ENCODE measurements at places on chromosomes 3 and 15.
A peak's percentile ranks its signal among the peaks of the same experiment; 100 is the strongest.

GRCh38 chr3:122937745-122938144 is 89.8 kb downstream of the SEMA5B start:
- no peak for DNase-seq

GRCh38 chr3:146640361-146640760 is 35.2 kb upstream of the PLSCR5 start:
- DNase-seq: no peak

GRCh38 chr3:55790596-55791350 is 303.7 kb upstream of the WNT5A start:
- DNase-seq: no peak

DNA sequence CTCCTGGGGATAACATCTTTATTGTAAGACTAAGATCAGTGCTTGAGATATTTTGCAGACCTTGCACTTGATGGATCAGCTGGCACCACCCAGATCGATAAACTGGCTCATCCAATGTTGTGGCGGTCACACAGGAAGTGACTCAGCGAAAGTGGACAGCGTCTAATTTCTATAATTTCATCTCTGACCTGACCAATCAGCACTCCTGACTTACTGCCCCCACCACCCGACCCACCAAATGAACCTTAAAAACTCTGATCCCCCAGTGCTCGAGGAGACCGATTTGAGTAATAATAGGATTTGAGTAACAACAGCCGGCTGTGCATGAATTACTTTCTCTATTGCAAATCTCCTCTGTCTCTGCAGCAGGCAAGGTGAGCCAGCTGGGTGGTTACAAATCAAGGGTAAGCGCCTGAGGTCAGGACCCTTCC is 62.7 kb upstream of the RNU6-1 start:
- DNase-seq: peak; percentile 9

GRCh38 chr3:128021768-128022372 is 30.4 kb upstream of the SEC61A1 start:
- DNase-seq: no peak

- DNase-seq: no peak
Measured at GRCh38 chr15:88680241-88681001, 41.6 kb downstream of the ISG20 start.

DNA sequence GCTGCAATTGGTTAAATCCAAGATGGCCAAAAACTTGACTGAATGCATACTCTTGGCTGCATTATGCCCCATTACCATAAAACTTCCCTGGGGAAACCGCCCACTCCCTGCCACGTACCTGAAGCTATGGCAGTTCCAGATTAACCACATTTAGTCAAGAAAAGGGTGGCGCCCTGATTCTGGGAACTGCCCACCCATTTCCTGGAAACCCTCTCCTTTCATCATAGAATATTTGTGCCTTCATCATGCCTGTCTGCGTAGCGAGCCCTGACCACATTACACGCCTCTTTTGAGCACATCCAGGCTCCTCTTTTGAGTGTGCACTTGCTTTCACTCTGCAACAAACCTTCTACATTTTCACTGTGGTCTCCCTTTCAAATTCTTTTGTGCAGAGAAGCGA is 5.2 kb downstream of the LINS1 start:
- DNase-seq: peak; percentile 8

DNA sequence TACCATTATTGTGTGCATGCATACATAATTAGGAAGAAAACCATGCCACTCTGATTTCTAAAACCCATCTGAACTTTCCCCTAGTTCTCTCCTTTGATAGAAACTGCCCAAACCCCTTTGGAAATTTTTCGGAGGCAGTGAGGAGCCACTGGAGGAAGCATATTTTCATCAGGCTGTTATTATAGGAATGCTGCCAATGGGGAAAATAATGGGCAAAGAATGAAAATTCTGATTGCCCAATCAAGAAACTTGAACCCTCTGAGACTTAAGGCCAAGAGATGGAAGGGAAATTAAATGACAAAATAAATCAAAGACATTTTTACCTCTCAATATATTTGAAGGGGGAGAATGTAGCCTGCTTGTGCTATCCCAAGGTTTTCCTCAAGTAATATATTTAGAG is 376.0 kb upstream of the PDZRN3 start:
- no peak for DNase-seq

GRCh38 chr15:71252740-71253047 is 137.4 kb downstream of the THSD4 start:
- DNase-seq: no peak

GRCh38 chr3:177141471-177141870 is 55.8 kb downstream of the TBL1XR1 start:
- DNase-seq: no peak

DNA sequence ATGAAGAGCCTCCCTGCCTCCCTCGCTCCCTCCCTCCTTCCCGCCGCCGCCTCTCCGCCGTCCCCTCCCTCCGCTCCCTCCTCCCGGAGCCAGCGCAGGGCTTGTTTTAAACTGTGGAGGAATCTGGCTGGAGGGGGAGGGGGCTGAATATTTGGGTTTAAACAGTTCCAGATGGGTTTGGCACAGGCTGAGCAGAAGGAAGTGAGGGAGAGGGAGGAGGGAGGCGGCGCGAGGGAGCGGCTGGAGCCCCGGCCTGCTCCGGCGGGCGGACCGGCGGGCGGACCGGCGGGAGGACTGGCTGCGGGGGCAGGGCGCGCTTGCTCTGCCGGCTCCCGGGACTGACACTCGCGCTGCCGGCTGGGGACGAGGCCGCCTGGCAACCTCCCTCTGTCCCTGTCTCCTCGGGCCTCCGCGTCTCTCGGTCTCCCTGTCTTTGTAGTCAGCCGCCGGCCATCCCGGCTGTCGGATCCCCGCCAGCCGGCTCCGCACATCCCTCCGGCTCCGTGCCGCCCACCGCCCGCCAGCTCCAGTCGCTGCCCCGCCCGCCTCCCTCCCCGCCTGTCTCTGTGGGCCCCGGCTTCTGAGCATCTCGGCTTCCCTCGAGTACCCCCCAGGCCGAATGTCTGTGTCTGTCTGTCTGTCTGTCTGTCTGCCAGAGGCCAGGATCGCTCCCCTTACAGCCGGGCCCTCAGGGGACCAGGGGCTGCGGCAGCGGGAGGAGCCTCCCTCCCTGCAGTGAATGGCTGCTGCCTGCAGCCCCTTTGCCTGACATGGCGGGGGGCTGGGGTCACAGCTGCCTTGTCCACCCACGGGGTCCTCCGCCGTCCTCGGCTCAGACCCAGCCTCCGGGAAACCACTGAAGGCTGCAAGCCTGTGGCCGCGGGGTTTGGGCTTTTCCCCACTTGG is 7.6 kb downstream of the EPHB3 start:
- no peak for DNase-seq

DNA sequence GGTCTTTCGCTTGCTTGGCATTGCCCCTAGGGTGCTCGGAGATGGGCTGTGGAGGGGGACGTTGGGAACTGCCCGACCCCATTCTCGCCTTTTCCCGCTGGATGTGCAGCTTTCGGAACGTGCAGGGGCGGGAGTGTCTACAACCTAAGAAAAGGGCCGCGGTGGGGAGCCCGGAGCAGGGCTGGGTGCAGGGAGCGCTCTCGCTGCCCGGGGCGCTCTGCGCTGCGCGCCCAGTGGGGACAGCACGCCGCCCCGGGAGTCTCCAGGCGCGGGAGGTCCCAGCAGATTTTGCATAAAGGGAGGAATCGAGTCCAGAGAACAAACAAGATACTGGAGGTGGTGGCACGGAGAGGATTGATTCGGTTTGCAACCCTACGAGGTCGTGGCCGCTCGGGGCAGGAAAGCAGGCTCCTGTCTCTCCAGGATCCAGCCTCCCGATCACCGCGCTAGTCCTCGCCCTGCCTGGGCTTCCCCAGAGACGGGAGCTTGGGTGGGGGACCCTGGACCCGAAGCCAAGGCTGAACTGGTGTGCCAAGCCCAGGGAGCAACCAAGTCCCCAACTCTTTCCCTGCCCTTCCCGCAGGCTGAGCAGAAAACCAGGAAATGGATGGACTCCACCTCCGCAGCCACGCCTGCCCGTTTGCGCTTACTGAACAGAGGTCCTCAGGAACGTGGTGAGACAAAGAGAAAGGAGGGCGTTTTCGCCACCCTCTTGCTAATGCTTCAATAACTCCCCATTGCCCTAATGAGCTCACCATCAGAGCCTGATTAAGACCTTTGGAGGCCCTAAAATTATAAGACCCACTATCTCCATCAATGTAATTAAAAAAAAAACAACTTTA is 59.7 kb downstream of the NOX5 start:
- DNase-seq: no peak

DNA sequence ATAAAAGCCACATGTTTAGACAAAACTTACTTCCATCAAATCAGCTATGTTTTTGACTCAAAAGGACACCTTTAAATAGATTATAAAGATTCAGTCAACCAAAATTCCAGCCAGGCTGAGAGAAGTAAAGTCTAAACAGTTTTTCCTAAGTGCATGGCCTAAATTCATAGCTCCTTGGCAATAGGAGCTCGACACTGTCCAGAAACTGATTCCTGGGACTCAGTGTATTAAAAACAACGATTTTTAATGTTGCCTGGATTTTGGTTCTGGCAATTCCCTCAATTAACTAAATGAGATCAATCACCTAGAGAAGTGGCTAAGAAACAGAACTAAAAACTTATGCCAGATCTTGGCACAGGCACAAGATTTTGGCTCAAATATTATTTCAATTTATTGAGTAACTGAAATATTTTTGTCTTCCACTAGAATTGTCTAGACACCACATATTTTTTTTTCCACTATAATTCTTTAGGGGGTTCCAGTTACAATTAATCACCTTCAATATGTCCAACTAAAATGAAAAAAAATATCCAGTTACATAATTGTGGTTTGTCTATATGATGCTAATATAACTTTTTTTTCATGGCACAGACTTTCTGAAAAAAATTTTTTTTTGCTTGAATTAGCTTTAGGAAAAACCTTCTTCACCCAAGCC is 135.9 kb downstream of the TFDP2 start:
- no peak for DNase-seq

DNA sequence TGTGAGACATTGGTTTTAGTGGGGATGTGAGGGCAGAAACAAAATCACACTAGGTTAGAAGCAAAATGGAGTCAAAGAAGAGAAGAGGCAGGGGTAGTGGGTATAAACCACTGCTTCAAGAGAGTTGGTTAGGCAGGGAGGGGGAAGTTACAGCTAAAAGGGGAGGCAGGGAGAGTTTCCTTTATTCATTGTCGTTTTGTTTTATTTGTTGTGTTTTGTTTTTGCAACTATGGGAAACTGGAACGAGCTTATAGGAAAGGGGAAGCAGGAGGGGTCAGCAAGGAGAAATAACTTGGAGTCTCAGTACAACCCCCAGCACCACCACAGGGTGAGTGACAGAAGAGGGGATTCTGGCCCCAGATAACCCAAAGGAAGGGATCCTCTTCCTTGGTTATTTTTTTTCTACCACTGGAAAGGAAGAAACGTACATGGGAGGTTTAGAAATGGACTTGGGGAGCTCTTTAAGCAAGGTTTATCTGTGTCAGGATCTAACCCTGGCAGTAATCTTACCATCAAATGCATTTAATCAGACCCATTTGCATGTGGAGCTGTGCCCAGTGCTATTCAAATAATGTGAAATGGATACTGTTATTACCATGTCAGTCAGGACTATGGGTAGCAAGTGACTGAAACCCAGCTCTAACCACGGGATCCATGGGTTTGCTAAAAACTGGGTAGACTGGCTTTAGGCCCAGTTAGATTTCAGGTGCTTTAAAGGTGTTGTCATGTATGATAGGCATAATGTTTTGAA is 68.7 kb downstream of the CCNL1 start:
- no peak for DNase-seq

DNA sequence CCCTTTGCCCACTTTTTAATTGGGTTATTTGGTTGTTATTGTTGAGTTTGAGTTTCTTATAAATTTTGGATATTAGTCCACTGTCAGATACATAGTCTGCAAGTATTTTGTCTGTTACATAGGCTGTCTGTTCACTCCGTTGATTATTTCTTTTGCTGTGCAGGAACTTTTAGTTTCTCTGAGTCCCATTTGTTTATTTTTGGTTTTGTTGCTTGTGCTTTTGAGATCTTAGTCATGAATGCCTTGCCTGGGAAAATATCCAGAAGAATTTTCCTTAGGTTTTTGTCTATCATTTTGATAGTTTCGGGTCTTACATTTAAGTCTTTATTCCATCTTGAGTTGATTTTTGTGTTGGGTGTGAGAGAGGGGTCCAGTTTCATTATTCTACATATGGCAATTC is 254.5 kb downstream of the NLGN1 start:
- no peak for DNase-seq

- DNase-seq: no peak
Measured at GRCh38 chr3:161560008-161560637, 63.5 kb downstream of the OTOL1 start.

DNA sequence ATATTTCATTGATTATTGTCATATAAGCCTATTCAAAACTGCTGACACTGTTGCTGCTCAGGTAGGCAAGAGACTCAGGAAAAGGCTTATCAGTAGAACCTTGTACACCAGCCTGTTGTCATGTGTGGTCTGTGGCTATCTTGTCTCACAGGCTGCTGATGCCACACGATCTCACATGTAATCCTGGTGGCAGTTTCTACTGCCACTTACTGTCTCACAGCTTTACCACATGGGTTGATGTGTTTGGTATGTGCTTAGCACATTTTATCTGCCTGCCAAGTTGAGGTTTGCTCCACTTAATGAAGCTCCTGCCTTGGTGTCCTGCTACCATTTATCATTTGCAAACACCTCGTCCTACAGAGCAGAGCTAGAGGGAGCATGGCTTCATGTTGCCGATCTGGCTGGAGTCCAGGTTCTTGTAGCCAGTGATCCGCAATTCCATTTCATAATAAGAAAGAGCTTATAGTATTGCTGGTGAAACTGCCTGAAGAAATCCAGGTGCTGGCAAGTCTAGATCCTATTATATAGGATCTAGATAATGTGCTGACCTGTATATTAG is 637.9 kb downstream of the NLGN1 start:
- no peak for DNase-seq

- DNase-seq: no peak
Measured at GRCh38 chr3:128597900-128598299, 52.7 kb downstream of the RPN1 start.

- no peak for DNase-seq
Measured at GRCh38 chr3:147356909-147357900, 49.1 kb downstream of the ZIC4 start.

GRCh38 chr3:126208606-126209256 is 28.3 kb upstream of the ALDH1L1 start:
- no peak for DNase-seq

- DNase-seq: no peak
Measured at GRCh38 chr15:40838756-40839155, 5.1 kb upstream of the SPINT1 start.

DNA sequence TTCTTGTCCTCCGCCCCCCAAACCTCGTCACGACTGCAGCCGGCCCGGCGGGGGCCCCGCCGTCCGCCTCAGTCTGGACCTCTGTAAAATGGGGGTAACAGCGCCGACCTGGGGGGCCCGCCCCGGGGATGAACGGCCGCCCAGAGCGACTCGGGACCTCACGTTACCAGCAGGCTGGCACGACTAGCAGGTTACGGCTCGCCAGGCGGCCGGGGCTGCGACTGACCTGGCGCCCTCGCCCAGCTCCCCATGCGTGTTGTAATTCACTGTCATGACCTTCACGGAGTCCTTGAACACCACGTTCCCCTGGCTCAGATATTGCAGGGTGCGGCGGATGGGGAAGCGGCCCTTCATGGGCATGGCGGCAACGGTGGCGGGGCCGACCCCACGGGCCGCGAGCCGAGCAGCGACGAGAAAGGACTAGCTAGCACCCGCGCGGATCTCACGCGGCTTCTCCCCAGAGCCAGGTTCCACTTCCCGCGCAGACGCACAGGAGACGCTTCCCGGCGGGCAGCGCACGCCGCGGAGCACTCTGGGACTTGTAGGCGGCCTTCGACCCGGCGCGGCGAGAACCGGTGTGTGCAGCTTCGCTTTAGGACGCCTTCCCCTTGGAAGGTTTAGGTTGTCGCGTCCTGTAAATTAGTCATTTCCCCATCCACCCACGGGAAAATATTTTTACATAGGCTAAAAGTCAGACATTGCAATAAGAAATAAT is at the start of gene MRPS25:
Gene MRPS25, minus strand, starts transcription at position 481 of the 715 bp plus-strand sequence. Its CDS starts 121 bp downstream, at position 360.
- DNase-seq: peak; percentile 93

Data from GM18507 (cell line).